ENCODE measurements at places on chromosomes 2 and 18. TPM values are rescaled to one million over a fixed set of nuclear protein-coding genes. Genes with fewer than 3 reads are reported as not detected.
A peak's percentile ranks its signal among the peaks of the same experiment; 100 is the strongest.

DNA sequence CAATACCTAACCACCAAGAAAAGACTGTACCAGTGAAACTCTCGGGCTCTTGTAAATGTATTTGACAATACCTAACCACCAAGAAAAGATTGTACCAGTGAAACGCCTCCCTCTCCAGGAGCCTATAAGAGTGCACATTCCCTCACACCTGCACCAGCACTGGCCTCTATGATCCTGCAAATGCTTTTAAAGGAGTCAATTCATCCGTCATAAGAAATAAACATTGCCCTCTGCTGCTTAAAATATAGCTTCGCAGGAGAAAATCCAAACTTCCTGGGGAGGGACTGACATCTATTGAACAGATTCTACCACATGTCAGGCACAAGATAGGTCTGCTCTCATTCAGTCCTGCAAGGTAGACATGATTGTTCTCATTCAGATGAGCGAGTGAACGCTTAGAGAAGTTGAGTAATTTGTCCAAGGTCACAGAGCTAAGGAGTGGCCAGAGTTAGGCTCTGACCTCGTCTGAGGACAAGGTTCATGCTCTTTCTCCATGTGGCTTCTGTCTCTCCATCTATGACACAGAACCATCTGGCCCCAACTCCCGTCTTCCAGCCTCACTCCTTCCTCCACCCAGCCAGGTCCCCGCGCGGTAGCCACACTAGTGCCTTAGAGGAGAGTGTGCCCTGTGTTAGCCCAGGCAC is 38.7 kb downstream of the MCFD2 start:
- DNase-seq = peak; percentile 39

The RGPD8 gene
- total RNA-seq = 5.5 TPM

- DNase-seq = no peak
These were observed 19.0 kb downstream of the ETAA1 start for GRCh38 chr2:67416136-67416535.

- DNase-seq = no peak
These were observed 224.6 kb upstream of the RAB6C start for GRCh38 chr2:129754831-129755230.

Measured in SJCRH30 (cell line).